ENCODE measurements at places on chromosomes 7 and 10. TPM values are rescaled to one million over a fixed set of nuclear protein-coding genes. Genes with fewer than 3 reads are reported as not detected.

GRCh38 chr10:4344492-4344994 is 481.5 kb upstream of the AKR1E2 start:
- DNase-seq = no peak
- peaks cover 3% of the 10 kb centered on the region for H3K4me1 ChIP-seq
- no peaks in the 10 kb centered on the region for H3K36me3 ChIP-seq
- no peak overlapping the region for H3K27ac ChIP-seq
- H3K4me3 ChIP-seq = no peak overlapping the region

- DNase-seq = no peak
- peaks cover 36% of the 10 kb centered on the region for H3K27me3 ChIP-seq
- no peak overlapping the region for H3K4me3 ChIP-seq
- H3K4me1 ChIP-seq = peaks cover 7% of the 10 kb centered on the region
- H3K27ac ChIP-seq = no peak overlapping the region
Observed at GRCh38 chr10:58755677-58756076, 243.0 kb downstream of the BICC1 start.

SUGCT gene
- 0.68 TPM for total RNA-seq

DNA sequence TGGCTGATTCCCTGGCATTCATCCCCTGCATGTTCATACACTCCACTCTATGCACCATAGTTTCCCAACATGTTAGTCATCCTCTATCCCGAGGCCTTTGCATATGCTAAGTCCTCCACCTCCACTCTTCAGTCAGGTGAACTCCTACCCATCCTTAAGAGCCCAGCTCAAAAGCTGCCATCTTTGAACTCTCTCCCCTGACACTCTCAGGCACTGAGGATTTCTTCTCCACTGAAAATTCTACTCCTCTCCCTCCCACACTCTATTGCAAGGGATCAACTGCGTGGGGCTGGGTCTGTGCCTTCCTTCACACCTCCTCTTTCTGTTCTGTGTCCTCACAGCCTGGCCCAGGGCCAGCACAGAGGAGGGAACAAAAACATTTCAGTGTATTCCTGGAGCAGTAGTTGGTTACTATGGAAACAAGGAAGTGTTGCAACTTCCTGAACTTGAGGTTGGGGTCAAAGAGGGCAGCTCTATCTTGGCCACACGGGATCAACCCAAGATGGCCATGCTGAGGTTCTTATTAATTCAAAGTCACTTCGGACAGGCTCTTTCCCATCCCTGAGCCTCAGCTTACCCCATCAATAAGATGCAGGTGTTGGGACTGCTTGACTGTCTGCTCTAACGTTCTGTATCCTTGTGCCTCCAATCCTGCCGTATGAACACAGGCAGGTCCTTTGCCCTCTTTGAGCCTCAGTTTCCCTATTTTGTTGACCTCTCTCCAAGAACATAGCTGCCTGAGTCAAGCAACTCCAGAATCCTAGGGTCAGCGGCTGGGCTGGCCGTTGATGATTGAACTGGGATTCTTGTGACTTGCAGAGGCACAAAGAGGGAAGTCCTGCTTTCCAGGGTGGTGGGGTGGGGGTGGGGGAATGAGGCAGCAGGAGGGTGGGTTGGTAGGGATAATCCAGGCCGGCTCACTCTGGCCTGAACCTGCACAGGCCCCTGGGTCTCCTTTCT is 15.5 kb downstream of the ZMIZ1 start:
- H3K27me3 ChIP-seq = no peaks in the 10 kb centered on the region
- peak overlapping the region; percentile 56 for H3K4me3 ChIP-seq
- no peak for DNase-seq

GRCh38 chr10:72601144-72601543 is 24.7 kb downstream of the MICU1 start:
- DNase-seq = no peak
- peaks cover 12% of the 10 kb centered on the region for H3K4me1 ChIP-seq
- no peak overlapping the region for H3K27ac ChIP-seq
- H3K4me3 ChIP-seq = no peak overlapping the region

Data from T-helper 17 cell (primary cell).